ENCODE measurements at places on chromosomes 7 and 10.

- no peaks in the 10 kb centered on the region for H3K4me1 ChIP-seq
- H3K27ac ChIP-seq, result no peak overlapping the region
- no peaks in the 10 kb centered on the region for H3K36me3 ChIP-seq
- H3K27me3 ChIP-seq, result no peaks in the 10 kb centered on the region
These were observed 36.5 kb upstream of the JAZF1 start for GRCh38 chr7:28217143-28217542.

DNA sequence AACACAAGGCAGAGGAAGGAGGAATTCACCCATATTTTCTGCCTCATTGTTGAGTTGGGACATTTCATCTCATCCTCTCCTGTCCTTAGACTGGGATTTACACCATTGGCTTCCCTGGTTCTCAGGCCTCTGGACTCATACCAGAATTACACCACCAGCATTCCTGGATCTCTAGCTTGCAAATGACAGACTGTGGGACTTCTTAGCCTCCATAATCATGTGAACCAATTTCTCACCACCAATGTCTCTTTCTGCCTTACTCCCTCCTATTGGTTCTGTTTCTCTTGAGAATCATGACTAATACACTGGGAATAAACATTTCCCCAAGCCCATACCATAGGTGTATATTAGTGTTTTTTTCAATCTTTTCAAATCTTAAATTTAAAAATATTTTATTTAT is 2.9 kb upstream of the ZNF33A start:
- H3K4me1 ChIP-seq, result peaks cover 16% of the 10 kb centered on the region
- no peaks in the 10 kb centered on the region for H3K27me3 ChIP-seq
- no peaks in the 10 kb centered on the region for H3K36me3 ChIP-seq
- DNase-seq, result no peak

DNA sequence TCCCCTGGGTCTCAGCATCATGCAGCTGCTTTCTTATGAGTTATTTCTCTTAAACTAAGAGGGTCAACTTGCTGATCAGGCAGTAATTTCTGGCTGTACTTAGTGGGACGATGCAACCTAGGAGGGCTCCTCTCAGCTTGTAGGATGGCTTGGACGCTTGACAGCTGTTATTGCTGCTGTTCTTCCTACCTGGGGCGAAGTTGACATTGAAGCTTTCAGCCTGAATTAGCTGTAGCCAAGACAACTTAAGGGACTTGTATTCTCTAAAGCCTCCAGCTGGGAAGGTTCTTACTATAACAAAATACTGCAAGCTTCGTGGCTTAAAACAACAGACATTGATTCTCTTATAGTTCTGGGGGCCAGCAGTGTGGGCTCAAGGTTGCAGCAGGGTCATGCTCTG is 224.9 kb downstream of the ACTR3B start:
- H3K27ac ChIP-seq, result no peak overlapping the region
- H3K36me3 ChIP-seq, result no peaks in the 10 kb centered on the region
- H3K4me3 ChIP-seq, result no peak overlapping the region

DNA sequence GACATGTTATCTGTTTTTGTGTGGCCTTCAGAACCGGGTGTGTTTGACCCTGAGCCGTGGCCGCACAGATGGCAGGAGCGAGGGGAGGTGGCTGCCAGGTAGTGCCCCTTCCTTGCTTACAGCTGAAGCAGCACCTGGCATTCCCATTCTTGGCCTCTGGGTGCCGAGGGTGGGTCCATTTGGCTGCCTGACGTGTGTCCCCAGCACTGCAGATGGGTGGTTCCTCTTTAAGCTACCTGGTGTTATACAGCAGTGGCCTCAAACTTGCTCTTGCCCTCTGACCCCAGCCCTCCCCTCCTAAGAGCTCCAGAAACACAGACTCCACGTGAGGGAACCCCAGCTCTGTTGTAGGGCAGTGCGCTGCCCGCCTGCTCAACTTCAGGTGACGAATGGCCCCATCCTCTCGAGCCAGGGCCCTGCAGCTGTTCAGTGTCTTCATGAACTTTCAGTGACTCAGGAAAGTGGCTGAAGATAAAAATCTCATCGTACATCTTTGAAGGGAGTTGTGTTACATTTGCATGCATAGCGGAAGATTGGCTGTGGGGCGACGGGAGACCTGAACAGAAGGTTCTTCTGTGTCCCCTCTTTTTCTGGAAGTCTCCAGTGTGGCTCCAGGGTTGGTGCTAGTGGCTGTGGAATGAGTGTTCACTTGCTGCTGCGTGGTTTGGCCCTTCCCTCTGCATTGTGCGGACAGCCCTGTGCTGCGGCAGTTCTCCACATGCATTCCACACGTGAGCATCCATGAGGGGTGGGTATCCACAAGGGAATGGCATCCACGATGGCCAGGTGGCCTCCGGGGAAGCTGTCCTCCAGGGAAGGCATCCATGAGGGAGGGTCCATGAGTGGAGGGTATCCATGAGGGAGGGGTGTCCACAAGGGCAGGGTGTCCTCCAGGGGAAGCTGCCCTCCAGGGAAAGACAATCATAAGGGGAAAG is 91.6 kb downstream of the INPP5A start:
- no peak overlapping the region for H3K4me3 ChIP-seq
- H3K27ac ChIP-seq, result no peak overlapping the region
- no peaks in the 10 kb centered on the region for H3K27me3 ChIP-seq
- H3K36me3 ChIP-seq, result no peaks in the 10 kb centered on the region
- DNase-seq, result peak; percentile 61

- no peak for DNase-seq
- no peaks in the 10 kb centered on the region for H3K4me1 ChIP-seq
- no peaks in the 10 kb centered on the region for H3K36me3 ChIP-seq
- no peak overlapping the region for H3K4me3 ChIP-seq
- H3K27ac ChIP-seq, result no peak overlapping the region
- H3K27me3 ChIP-seq, result no peaks in the 10 kb centered on the region
These were observed 289.3 kb upstream of the PODXL start for GRCh38 chr7:131845573-131846314.

GRCh38 chr10:78761311-78761781 is 307.4 kb upstream of the ZMIZ1 start:
- H3K27me3 ChIP-seq, result no peaks in the 10 kb centered on the region
- H3K27ac ChIP-seq, result no peak overlapping the region
- no peak for DNase-seq
- H3K4me3 ChIP-seq, result no peak overlapping the region
- no peaks in the 10 kb centered on the region for H3K36me3 ChIP-seq
- no peaks in the 10 kb centered on the region for H3K4me1 ChIP-seq

DNA sequence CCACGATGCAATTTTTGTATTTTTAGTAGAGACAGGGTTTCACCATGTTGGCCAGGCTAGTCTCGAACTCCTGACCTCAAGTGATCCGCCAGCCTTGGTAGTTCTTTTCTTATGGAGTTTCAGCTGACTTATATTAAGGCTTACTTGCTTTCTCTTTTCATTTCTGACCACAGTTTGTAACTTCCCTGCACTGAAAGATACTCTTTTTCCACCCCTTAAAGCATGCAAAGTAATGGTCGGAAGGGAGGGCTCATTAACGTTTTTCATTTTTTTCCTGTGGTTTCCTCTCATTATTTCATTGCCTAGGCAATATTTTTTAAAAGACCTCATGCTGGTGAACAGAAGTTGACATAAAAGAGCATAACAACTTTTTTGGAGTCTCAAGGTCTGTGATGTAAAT is 27.0 kb downstream of the ADRB1 start:
- no peaks in the 10 kb centered on the region for H3K4me1 ChIP-seq
- no peaks in the 10 kb centered on the region for H3K27me3 ChIP-seq
- H3K27ac ChIP-seq, result no peak overlapping the region
- no peak overlapping the region for H3K4me3 ChIP-seq

DNA sequence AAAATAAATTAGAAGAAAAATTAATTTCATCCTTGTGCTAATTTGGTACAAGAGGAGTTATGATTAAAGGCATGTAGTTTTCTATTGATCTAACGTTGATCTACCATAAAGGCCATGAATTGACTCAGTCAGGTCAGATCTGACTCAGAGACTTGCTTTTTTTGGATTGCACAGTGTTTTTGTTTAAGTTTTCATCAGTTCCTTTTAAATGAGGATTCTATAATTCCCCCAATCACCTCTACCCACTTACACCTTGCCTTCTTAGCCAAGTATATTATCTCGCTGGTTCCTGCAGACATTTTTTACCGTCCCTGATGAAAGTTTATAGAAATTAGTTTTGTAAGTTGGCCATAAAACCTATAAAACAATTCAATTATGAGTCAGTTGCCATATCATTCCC is 132.4 kb upstream of the PALS2 start:
- no peaks in the 10 kb centered on the region for H3K4me1 ChIP-seq
- H3K27me3 ChIP-seq, result no peaks in the 10 kb centered on the region
- H3K27ac ChIP-seq, result no peak overlapping the region
- no peaks in the 10 kb centered on the region for H3K36me3 ChIP-seq
- no peak for DNase-seq
- no peak overlapping the region for H3K4me3 ChIP-seq

GRCh38 chr10:11358011-11358410 is 253.4 kb downstream of the USP6NL start:
- H3K27ac ChIP-seq, result no peak overlapping the region
- H3K36me3 ChIP-seq, result no peaks in the 10 kb centered on the region
- no peaks in the 10 kb centered on the region for H3K27me3 ChIP-seq
- no peak for DNase-seq

DNA sequence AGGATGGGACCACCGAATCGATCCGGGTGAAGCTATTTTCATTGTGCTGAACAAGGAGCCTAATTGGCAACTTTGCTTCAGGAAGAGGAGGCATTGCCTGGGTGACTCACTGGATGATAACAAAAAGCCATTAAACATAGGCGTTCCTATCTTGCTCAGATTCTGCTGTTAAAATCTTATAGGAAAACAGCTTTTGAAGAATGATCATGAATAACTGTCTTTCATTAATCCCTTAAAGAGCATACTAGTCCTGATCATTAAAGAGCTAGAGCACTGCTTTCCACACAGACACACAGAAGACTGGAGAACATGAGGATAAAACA is 174.2 kb upstream of the IMMP2L start:
- DNase-seq, result no peak
- no peaks in the 10 kb centered on the region for H3K27me3 ChIP-seq
- H3K27ac ChIP-seq, result no peak overlapping the region
- peak overlapping the region; percentile 20 for H3K4me3 ChIP-seq

DNA sequence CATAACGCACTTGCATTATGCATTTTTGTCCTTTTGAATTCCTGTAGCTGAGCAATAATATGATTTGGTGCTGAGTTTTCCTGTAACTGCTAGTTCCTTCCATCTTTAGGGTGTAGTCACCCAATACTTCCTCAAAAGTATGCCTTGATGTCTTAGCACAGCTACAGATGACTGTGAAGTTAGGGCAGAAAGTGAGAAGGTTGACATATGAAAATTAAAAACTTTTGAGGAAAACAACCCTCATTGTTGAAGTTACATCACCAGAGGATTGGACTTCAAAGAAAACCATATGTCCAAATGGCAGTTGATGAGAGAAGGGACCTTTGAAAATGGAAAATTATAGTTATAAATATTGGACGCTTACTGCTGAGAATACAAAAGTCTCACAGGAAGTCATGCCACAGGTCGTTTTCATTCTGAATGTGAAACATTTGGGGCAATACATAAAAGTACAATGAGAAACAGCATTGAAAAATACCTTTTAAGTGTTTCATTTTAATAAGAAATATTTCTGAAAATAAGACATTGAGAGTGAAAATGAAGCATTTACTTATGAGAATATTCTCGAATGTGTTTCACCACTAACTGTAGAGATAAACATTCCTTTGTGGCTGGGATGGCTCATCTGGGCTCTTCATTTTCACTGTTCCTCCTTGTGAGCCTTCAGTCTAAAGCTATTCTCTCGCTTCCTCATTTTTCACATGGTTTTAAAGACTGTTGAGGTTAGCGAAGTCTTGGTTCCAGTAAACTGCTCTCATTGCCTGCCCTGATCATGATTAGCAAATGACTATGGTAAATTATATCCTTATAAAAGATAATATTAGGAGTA is 61.4 kb upstream of the NME8 start:
- H3K4me3 ChIP-seq, result no peak overlapping the region
- no peaks in the 10 kb centered on the region for H3K27me3 ChIP-seq
- no peak overlapping the region for H3K27ac ChIP-seq
- H3K36me3 ChIP-seq, result no peaks in the 10 kb centered on the region
- no peaks in the 10 kb centered on the region for H3K4me1 ChIP-seq
- DNase-seq, result no peak

DNA sequence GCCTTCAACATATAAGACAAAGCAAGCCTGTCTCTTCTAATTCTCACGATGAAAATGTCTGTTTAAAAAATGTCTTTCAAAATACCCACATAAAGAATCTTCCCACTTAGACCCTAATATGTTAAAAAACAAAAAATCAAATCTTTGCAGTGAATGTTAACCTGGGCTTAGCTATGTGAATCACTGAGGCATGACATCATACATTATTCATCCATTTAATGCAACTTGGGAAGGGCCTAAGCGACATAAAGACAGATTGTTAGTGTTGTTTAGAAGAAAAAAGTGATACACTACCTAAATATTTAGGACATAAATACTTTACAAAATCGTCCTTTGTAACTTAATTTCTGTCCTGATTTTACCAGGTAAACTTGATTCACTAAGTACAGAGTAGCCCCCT is 648.5 kb upstream of the NRP1 start:
- H3K27ac ChIP-seq, result no peak overlapping the region
- no peak overlapping the region for H3K4me3 ChIP-seq

DNA sequence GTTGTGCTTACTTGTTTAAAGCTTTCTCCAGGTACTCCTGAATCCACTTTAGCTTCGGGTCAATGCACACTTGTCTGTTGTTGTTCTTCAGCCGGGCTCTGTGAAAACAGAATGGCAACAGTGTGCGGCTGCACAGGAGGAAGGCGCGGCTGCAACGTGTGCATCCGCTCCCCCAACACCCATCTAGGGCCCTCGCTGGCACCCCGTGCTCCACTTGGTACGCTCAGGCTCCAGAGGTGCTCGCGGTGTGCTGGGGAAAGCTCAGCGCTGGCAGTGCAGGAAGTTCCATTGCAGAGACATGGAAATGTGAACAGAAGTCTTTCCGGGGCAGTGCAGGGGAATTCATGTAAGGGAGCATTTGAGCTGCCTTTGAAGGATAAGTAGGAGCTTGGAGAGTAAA is 6.3 kb downstream of the CXCL12 start:
- H3K4me3 ChIP-seq, result no peak overlapping the region
- H3K27me3 ChIP-seq, result peaks cover under 1% of the 10 kb centered on the region
- no peak for DNase-seq
- no peaks in the 10 kb centered on the region for H3K4me1 ChIP-seq
- no peaks in the 10 kb centered on the region for H3K36me3 ChIP-seq

DNA sequence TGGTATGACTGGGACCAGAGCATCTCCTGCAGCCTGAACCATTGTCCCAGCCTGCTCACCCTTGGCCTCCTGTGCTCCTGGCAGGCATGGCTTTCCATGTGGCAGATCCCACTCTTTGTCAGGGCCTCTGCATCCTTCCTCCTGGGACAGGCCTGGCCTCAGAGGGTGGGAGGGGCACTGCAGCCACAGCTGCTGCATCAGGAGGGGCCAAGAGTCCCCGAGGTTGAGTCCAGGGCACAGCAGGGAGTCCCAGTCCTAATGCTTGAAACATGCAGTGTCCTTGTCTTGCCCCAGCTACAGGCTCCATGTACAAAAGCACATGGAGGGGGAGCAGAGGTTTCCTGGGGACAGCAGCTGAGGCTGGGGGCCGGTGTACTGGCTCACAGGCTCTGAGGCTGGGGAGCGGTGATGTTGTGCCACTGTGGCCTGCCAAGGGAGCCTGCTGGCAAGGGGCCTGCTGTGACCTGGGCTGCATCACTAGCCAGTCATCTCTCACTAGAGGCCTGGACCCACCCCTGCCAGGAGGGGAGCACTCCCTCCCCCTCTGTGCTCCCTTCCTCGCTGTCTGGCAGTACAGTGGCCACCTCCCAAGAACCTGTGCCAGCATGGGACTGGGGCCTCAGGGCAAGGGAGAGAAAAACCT is 144.8 kb downstream of the ZNF248 start:
- peaks cover 16% of the 10 kb centered on the region for H3K4me1 ChIP-seq
- H3K36me3 ChIP-seq, result no peaks in the 10 kb centered on the region
- peak; percentile 87 for DNase-seq

- no peak overlapping the region for H3K27ac ChIP-seq
- no peaks in the 10 kb centered on the region for H3K27me3 ChIP-seq
- peaks cover 17% of the 10 kb centered on the region for H3K4me1 ChIP-seq
- no peak overlapping the region for H3K4me3 ChIP-seq
These were observed 71.8 kb upstream of the LOXL4 start for GRCh38 chr10:98339799-98340198.

All from adrenal gland (tissue), 19 donors.